ENCODE measurements at places on chromosomes 1 and 21.

GRCh38 chr1:221335161-221336101 lies 406.5 kb downstream of the DUSP10 start:
- DNase-seq, result peak; percentile 24

DNA sequence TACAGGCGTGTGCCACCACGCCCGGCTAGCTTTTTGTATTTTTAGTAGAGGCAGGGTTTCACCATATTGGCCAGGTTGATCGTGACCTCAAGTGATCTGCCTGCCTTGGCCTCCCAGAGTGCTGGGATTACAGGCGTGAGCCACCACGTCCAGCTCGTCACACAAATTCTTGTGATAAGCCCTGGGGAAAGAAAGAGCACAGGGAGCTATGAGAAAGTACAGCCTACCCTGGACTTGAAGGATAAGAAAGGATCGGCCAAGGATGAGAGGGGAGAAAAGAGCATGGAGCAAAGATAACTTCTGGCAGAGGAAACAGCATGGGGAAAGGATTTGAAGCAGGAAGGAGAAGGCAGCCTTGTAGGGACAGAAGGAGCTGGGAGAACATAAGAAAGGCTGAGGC lies 29.2 kb downstream of the SESN2 start:
- DNase-seq, result no peak

DNA sequence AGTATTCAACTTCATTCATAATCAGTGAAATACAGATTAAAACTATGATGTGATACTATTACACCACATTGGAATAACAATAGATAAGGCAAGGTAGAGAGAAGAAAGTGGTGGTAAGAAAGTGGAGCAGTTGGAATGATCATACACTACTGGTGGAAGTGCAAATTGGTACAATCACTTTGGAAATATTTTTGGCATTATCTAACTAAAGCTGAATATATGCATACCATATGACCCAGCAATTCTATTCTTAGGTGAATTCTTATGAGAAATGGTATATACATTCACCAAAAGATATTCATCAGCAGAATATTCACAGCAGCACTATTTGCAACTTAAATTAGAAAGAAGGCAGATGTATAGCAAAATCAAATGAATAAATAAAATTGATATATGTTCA lies 21.4 kb upstream of the PTPRC start:
- DNase-seq, result no peak

DNA sequence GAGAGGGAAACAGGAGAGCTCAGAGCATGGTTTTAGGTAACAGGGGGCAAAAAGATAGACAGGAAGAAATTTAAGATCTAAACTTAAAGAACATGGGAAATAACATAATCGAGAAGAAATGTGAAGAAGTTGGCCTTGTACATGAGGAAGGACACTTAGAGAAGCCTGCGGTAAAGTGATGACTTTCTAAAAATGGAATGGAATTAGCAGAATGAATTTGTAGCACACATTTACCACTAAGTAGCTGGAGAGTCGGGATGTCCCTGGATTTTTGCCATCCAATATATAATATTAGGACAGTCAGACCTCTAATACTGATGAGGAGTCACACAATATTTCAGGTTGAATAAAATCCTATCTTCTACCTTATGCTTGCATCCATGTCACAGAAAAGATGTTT lies 77.7 kb upstream of the C1orf87 start:
- DNase-seq, result no peak

DNA sequence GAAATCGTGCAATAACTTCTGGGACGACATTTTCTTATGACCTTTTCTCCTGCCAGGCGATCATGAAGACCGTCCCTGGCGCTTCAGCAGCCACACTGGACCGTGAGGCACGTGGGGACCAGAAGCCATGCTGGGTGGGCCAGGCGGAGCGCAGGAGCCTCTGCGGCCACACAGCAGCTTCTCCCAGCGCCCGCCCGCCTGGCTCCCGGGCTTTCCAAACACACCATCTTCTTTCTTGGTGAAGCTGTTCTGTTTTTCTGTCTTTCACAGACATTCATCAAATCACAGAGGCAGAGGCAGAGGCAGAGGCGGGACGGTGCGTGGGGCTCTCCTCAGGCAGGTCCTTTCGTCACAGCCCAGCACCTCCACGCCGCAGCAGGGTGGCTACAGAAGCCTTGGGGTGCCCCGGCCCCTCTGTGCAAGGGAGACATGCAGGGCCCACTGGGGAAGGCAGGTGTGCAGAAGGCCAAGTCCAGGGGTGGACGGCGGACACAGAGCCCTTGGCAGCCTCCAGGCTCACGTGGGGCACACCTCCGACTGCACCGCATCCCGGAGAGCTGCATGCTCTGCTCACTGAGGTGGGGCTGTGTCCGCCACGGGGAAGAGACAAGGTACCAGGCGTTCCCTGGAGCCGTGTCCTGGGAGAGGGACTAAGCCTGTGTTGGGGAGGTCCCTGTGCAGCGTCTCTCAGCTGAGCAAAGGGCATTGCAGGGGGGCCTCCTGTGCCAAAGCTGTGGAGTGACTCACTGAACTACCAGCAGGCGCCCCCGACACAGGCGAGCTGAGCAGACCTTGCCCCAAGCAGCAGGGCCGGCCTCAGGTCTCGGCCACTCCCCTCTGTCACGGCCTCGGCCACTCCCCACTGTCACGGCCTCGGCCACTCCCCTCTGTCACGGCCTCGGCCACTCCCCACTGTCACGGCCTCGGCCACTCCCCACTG lies 2.6 kb upstream of the TMEM240 start:
- DNase-seq, result no peak

DNA sequence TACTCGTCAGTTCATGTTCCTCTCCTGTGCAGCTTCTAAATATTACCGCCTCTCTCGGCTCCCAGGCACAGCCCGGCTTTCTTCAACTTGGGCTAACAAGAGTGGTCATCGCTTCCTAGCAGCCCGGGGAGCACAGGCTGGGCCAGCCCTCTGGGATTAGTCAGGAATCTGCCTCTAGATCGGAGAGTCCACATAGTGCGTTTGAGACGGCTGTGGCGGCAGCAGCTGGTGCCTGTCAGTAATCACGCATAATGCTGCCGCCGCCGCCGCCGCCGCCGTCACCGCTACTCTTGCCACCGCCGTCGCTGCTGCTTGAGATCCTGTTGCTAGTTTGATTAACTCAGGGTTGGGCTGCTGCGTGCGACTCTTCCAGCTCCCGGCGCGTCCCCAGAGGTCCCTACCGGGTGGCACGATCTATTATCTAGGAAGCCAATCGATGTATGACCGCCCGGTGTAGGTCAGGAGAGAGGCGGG lies at the start of gene RXRG:
Gene RXRG (minus strand): TSS at position 230 of the 474 bp plus-strand sequence. CDS start 233 bp downstream, outside the sequence.
- no peak for DNase-seq

GRCh38 chr21:42578761-42579415 lies 65.2 kb downstream of the SLC37A1 start:
- DNase-seq, result no peak

- no peak for DNase-seq
Measured at GRCh38 chr1:102032534-102032933, 35.8 kb upstream of the OLFM3 start.

GRCh38 chr1:12709696-12710095 lies 6.2 kb upstream of the AADACL3 start:
- no peak for DNase-seq

GRCh38 chr1:33973799-33974545 lies 110.1 kb downstream of the HMGB4 start:
- no peak for DNase-seq

- DNase-seq, result peak; percentile 92
Measured at GRCh38 chr1:86499987-86500593, 31.4 kb downstream of the CLCA1 start.

- peak; percentile 66 for DNase-seq
Measured at GRCh38 chr1:151130987-151131586, 15.3 kb downstream of the SEMA6C start.

- no peak for DNase-seq
Measured at GRCh38 chr1:25675729-25676476, 59.3 kb downstream of the MAN1C1 start.

GRCh38 chr1:170126696-170127095 lies 19.1 kb upstream of the NTMT2 start:
- peak; percentile 17 for DNase-seq

DNA sequence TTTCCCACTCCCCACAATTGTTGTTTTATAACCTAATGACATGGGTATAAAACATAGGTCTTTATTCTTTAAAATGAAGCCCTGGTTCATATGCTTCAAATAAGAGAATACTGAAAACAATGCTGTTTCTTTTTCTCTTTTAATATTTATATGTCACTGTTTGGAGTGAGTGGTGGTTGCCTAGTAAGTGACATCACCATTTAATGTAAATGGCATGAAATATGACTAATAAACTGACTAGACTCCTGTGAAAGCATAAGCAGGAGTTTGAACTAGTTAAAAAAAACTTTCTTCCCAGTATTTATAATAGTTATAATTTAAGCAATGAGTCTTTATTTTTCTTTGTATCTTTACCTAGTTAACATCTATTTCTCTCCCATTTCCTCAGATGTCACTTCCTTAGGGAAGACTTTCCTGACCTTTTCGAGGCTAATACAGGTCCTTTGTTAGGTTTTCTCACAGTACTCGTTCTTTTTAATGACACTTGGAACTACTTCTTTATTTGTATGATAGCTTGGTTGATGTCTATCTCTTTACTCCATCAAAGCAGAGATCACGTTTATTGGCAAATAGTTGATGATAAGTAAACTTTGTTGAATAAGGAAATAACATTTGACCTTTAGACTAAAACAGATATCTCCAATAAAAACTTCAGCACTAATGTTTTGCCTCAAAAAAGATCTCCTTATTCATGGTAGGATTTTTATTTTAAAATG lies 105.4 kb upstream of the PDC start:
- DNase-seq, result no peak

- DNase-seq, result no peak
Measured at GRCh38 chr21:25964926-25965325, 205.6 kb downstream of the APP start.

DNA sequence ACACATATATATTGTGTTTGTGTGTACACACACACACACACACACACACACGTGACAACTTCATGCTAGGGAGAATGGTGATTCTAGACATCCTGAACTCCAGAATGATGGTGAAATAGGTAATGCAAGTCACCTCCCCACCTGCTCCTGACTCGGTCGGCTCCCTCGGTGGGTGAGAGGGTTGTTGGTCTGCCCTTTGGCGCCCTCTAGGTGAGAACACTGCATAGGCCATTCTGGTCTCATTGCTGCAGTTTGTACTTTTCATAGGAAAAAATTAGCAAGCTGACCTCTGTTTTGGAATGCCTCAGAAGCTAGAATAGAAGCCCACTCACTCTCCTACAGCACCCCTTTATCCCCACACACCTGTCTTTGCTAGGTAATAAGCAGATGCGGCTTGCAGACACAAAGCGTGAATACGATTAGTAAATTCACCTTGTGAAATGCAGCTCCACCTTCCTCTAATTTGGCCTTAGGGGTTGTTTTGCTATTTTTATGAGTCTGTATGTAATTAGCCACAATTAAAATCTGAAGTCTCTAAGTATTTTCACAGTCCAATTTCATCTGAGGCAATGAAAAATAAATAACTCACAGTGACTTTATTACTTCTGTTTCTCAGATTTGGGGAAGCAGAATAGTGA lies 130.0 kb upstream of the KCNJ15 start:
- DNase-seq, result peak; percentile 65

- DNase-seq, result no peak
Measured at GRCh38 chr1:62879962-62880361, 96.0 kb downstream of the ATG4C start.

DNA sequence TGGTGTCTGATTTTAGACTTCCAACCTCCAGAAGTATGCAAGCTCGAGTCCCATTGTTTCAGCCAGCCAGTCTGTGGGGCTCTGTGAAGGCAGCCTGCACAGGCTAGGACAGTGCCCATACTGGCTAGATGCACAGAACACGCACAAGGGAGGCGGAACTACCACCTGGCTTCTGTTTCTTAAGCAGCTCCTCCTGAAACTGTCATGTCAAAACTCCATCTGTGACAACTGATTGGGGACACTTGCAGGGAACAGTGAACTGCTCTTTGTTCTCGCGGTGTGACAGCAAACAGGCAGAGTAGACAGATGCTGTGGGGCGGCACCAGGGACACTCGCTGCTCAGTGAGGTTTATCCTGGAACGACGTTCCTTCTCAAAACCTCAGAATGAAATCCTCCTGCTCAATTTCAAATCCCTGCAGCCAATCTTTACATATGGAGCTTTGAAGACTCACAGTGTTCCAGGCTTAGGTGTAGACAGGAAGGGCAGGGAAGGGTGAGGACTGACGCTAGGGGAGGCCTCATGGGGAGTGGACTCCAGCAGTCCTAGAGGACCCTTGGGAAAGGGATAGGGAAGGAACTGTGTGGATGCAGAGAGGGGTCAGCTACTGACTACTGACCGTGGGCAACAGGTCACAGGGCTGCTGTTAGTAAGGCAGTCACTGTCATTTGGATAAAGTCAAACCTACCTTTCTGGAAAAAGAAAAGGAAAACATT lies 73.8 kb downstream of the ERG start:
- DNase-seq, result no peak

DNA sequence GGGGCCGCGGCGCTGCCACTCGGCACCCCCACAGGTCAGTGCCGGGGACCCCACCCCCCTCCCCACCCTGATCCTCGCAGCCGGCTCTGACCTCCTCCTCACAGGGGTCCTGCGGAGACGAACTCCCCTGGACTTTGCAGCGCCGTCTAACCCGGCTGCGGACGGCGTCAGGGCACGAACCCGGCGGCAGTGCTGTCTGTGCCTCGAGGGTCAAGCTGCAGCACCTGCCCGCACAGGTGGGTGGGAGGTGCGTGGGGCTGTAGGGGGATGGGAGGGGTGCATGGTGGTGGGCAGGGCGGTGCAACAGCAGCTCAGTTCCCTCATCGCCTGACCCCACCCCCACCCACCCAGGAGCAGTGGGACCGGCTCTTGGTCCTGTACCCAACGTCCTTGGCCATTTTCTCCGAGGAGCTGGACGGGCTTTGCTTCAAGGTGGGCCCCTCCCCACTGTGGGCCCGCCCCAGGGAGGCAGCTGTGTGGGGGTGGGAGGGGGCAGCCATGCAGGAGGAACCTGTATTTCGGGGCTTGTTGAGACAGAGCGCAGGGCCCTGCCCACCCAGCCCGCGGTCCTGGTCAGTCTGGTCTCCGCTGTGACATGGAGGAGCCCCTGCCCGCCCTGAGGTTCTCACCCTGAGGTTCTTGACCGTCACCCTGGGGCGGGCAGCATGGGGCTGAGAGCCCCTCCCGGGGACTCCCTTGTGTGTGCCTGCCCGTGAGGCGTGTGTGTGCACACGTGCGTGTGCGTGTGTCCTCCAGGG lies 4.9 kb downstream of the PLEKHN1 start:
- DNase-seq, result no peak

DNA sequence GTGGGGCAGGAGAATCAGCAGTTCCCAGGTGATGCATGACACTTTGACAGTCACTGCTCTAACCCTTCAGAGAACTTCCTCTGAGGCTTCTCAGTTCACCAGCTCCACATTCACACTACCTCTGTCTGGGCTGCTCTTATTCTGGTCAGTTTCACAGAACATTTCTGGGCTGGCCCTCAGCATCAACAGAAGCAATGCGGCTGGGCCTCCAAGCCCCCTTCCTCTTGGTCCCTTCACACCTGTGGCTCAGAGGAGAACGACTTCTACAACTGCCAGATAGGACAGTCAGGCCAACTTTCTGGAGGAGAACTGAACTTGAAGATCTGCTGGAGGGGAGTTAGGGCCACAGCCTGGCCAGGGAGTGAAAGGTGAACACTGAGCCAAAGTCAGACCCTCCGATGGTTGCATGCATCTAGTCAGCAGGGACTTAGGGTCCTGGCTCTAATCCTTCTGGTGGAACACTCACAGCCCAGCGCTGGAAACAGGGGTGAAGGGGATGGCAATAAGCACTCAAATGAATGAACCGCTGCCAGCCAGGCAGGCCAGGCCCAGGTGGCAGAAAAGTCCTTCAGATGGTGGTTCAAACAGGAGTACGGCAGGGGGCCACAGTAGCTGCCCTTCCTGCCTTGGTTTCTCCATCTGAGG lies 274.1 kb downstream of the FOXD2 start:
- DNase-seq, result no peak

- no peak for DNase-seq
Measured at GRCh38 chr1:176745945-176746344, 283.0 kb downstream of the PAPPA2 start.
